ENCODE measurements at places on chromosomes 16 and 17. TPM values are rescaled to one million over a fixed set of nuclear protein-coding genes. Genes with fewer than 3 reads are reported as not detected.

The CRHR1 gene
- total RNA-seq: 0.05 TPM

The TMEM238L gene
- not detected for total RNA-seq

The BTBD17 gene
- total RNA-seq: 0.05 TPM

The RFNG gene
- total RNA-seq: 8.1 TPM

The NXN gene
- 16.8 TPM for total RNA-seq

The LAT gene
- 91.7 TPM for total RNA-seq

The RRAD gene
- total RNA-seq: 0.85 TPM

The PDE6G gene
- 12.2 TPM for total RNA-seq

The CDRT15 gene
- total RNA-seq: not detected

The CCL4 gene
- 7.3 TPM for total RNA-seq

The PPM1E gene
- 0.14 TPM for total RNA-seq

The HIC1 gene
- 11.8 TPM for total RNA-seq
